ENCODE measurements at places on chromosomes 3 and 15.

DNA sequence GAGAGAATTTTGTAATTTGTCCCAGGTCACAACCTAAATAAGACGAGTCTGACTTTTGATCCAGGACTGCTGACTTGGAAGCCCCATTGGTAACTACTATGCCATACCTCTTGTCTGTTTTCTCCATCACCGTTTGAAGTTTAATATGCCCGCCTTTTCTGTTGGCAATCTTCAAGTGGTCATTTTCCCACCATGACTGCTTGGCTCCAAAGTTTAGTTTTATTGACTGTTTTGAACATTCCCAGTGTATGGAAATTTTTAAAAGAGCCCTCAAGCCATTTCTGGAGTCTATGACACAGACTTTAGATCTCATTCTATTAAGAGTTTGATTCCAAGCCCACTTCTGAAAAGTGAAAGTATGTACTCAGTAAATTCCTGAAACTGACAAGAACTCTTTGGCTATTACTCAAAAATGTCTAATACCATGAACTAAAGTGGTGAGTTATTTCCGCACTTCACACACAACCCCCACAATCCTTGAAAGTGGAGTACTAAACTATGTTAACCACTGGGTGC lies 136.7 kb upstream of the ADAMTS9 start:
- peak; percentile 19 for DNase-seq

DNA sequence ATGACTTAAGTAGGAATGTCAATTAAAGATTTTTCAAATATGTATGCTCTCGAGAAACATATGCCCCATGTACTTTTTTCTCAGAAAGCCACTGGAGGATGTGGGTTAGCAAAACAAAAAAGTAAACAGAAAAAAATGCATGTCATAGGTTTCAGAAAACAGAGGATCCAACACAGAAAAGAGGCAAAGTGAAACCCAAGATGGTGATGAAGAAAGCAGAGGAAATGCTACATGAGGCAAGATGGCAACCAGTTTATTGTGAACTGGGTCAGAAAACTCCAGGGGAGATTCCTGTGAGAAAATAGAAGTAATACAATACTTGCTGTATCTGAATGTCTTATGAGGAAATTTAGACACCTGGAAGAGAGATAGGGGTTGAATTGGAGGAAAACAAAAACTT lies 30.8 kb upstream of the EOMES start:
- no peak for DNase-seq

- DNase-seq, result peak; percentile 94
These were observed 51.3 kb downstream of the TIPARP start for GRCh38 chr3:156725682-156726081.

DNA sequence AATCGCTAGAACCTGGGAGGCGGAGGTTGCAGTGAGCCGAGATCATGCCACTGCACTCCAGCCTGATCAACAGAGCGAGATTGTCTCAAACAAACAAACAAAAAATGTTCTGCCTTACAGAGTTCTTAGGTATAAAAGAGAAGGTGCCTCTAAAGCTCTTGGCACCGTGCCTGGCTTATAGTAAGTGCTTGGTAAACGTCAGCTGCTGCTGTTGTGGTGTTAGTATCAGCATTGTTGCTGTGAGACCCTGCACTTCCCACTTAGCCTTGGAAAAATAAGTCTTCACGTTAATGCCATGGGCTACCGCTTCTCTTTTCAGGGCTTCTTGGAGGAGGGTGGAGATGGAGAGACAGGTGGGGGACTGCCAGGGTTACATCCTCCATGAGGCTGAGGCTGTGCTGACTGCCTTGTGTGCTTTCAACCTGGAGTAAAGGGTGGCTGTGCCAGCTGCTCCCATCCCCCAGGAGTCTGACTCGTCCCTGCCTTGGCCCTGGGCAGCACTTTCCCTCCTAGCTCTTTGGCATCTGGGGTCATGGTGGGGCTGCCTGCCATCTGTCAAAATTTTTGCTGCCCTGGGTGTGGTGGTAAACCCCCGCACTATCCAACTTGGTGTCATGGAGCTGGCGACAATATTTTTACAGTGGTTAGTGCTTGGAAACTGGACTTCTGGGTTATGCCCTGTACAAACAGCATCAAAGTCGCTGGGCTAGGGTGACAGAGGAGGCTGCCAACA lies 17.8 kb downstream of the FLNB start:
- DNase-seq, result peak; percentile 68

GRCh38 chr15:65660927-65661326 lies 39.2 kb downstream of the SLC24A1 start:
- peak; percentile 64 for DNase-seq

GRCh38 chr15:74908635-74909034 lies 2.0 kb upstream of the FAM219B start:
- no peak for DNase-seq

DNA sequence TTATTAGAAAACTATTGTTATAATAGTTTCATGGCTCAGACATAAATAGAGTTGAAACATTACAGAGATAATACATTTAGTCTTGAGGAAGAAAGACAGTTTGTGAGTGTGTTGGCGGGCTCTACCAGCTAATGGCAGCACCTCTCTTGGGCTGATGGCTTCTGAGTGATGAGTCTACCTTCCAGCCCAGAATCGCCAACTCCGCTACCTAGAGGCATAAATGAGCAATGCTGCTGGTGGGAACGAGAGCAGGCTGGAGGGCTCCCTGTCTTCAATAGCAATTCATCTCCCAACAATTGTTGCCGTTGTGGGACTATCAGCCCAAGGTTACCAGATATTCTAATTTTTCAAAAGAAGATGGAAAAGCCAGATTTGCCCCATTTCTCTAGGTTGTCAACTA lies 388.7 kb downstream of the FOXP1 start:
- no peak for DNase-seq

DNA sequence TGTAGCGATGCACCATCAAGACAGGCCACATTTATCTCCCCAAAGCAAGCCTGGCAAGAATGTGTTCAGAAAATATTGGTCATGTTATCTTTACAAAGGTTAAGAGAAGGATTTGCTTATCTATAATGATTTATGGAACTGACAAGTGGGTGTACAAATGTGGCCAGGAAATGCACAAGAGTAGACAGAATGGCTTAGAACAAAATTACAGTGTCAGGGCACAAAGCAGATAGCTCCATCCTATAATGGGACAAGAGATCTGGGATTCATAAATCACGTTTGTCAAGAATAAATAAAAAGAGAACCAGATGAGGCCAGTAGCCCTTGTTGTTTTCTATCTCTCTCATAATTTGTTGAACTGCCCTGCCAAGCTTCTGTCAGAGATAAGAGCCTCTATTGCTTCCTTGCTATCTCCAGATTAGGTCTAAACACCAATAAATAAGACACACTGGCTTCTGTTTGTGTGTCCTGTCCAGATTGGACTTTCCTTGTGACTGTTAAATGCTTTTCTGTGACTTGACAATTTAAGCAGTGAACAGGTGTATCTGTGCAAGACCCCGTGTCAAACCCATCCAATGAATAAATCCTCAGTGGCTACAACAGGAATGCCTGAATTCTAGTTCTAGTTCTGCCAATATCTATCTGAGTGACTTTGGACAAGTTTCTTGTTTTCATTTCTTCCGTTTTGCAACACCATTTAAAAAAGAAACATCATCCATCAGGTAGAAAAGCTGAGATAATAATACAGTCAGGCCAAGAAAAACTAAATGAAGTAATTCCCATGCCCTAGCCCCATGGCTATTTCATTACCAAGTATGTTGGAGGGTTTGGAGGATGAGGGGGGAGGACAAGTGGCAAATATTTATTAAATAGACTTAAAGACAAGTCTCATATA lies 157.2 kb downstream of the DCLK3 start:
- DNase-seq, result no peak

DNA sequence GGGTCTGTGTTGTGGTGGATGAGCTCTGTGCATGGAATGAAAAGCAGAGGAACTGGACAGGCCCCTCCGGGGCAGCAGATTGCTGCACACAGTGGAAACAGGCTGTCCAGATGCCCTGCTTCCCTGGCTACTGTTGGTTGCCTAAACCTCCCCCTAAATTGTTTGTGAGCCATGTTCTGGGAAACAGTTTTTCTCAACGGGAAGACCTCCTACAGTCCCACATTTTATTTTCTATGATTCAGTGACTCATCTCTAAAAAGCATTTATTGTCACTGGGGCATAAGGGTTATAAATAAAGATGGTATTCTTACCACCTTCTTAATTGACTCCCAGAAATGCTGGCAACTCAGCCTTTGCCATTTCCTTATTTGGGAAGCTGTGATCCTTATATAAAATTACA lies 20.3 kb upstream of the PTPN9 start:
- DNase-seq, result no peak

- peak; percentile 48 for DNase-seq
These were observed 69.2 kb downstream of the LIPC start for GRCh38 chr15:58501006-58501405.

GRCh38 chr15:64775551-64776401 lies at the start of gene RBPMS2:
Gene RBPMS2 (minus strand): TSS chr15:64775589. CDS start chr15:64775319, 270 bp downstream.
- no peak for DNase-seq

DNA sequence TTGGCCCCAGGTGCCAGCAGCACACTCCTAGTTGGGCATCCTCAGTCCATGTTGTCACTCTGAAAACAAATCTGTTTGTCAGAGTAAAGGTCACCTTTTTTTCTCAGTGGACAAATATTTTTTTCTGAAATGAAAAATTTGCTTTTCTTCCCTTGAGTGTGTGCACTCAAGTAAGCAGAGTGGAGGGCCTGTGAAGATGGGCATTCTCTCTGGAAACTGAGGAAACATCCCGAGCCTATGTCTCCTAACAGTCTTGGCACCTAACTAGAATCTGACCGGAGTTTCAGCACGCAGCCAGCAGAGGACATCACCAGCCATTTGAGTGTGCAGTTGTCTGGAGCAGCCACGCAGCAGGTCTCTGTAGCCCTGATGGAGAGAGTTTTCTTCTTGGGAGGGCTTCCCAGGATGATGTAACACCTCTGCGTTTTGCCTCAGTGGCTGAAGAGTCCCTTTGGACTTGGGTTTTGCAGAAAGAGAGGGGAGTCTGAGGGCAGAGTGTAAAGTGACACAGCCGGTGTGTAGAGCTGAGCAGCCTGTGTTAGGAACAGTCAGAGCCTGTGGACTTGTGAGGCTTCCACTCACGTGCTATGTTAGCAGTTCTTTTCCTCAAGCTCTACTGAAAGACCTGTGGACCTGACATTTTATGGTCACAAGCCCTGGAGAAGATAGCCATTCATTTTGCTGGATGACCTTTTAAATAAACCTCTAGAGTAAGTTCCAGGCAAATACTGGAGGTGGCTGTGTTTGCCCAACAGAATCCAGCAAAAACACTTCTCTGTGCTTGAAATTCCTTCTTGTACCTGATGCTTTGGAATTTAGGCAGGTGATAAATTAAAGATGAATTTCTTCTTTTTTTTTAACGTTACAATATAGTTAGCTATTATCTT lies 51.6 kb downstream of the ABHD2 start:
- no peak for DNase-seq

- no peak for DNase-seq
These were observed 192.5 kb upstream of the TSC22D2 start for GRCh38 chr3:150215616-150216015.

DNA sequence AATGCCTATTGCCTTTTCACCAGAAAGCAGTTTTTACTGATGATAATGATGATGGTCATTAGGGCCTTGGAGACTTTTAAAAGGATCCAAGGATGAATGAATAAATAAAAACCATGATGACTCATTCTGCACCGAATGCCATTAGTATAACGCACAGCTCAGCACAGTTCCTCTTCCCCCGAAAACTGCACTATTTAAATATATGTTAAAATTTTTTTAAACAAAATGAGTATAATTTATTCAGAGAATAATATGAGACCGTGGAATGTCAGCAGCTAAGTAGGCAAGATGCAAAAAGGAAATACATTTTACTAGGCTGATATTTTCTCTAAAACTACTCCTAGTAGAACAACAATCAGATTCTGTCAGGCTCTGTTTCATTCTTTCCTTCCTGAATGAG lies 83.4 kb upstream of the NANOGP8 start:
- peak; percentile 62 for DNase-seq

- no peak for DNase-seq
These were observed 15.8 kb downstream of the NR2E3 start for GRCh38 chr15:71826196-71826595.

DNA sequence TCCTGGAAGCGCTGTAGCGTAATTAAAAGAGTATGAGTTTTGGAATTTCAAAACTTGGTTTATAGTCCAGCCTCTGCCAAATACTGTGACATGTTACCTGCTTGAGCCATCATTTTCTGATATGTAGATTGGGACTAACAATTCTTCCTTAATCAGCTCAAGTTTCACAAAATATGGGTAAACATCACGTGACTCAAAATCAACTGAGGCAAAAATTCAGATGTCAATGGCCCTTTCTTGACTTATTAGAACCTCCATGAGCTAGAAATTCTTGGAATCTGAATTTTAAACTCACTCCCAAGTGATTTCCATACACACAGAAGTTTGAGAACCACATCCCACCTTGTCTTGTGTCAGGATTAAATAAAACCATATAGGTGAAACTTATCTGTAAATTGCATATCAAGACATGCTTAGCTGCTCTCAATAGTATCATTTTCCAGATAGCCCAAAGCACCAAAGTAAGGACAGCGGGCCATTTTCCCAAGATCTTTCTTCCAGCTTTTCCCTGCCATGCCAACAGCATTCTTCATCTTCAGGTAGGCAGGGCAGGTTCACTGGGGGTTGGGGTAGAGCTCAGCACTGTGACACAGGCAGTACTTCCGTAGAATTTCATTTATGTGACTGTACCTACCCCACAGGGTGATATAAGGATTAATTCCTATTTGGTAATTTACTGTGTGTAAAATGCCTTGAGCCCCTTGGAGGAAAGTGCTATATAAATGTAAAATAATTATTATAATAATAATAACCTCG lies 379.0 kb downstream of the TIGIT start:
- DNase-seq, result no peak

- no peak for DNase-seq
These were observed 28.6 kb upstream of the VPS8 start for GRCh38 chr3:184783319-184783718.

DNA sequence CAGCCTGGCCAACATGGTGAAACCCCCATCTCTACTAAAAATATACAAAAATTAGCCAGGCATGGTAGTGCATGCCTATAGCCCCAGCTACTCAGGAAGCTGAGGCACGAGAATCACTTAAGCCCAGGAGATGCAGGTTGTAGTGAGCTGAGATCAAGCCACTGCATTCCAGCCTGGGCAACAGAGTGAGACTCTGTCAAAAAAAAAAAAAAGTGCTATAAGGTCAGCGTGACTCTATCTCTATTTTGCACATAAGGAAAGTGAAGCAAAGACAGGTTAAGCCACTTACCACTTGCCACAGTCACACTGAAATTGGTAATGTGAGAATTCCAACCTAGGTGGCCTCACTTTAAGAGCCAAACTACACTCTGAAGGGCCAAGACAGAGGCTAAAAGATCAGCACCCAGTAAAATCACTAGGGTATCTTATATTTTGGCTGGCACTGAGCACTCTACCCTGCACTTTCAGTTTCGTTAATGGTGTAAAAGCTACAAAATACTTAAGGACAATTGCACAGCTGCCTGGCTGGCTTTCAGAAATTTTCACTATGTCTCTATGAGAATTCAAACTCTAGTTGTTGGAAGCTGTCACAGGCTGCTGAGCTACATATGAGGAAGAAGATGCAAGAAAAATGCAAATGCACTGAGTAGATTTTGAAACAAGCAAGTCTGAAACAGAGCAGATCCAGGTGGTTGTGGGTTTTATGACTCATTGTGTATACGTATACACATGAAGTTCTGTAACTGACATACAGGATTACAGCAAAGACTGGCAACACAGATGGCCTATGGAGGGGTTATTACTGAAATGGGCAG lies 32.7 kb downstream of the TRANK1 start:
- DNase-seq, result peak; percentile 85

- DNase-seq, result peak; percentile 54
These were observed 128.4 kb downstream of the RAP2B start for GRCh38 chr3:153290268-153291015.

Measured in epithelial cell of esophagus (primary cell).